ENCODE measurements at places on chromosomes 2 and 18.

GRCh38 chr2:74201596-74201995, 3.2 kb downstream of the MTHFD2 start:
- DNase-seq, result no peak

DNA sequence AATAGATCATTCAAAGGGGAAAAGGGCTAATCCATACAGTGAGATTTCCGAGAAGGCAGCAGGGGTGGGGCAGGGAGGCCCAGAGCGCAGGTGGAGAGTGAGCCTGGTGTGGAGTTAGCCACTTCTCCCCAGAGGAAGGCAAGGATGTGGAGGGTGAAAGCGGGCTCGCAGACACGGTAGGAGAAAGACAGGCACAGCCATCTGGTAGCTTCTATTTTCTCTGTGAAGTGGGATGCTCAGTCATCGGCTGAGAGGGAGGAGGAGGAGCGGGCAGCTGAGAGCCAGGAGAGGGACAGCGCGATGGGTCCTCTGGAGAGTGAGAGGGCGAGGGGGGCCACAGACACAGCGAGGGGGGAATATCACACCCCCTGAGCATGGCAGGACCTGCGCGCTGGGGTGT, 153.3 kb upstream of the NDUFV2 start:
- peak; percentile 18 for DNase-seq

DNA sequence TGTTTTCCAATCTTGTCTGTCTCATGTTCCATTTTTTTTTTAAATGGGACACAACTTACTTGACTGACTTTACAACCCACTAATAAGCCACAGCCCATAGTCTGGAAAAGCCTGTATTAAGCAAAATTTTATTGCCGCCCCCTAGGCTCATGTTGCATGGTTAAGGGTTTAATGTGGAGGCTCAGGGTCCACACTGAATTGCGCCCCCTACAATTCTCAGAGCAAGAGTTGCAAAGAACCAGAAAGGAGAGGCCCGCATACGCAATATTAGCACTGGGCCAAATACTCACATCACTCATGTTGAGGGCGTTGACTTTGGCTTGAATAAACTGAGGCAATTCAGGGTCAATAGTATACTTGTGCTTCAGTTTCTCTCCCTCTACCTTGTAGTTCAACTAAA, 65.5 kb downstream of the NEB start:
- no peak for DNase-seq

DNA sequence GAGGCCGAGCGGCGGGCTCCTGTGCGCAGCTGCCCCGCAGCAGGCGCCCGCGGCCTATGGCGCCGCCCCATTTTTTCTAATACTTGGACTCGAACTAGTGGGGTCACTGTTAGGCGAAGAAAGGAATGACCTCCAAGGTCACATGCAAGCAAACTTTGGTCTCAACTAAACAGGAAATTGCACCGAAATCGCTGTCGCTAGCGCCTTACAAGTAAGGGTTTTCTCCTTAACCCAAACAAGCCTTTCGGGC, 339 bp downstream of the ACAA2 start:
- peak; percentile 51 for DNase-seq

DNA sequence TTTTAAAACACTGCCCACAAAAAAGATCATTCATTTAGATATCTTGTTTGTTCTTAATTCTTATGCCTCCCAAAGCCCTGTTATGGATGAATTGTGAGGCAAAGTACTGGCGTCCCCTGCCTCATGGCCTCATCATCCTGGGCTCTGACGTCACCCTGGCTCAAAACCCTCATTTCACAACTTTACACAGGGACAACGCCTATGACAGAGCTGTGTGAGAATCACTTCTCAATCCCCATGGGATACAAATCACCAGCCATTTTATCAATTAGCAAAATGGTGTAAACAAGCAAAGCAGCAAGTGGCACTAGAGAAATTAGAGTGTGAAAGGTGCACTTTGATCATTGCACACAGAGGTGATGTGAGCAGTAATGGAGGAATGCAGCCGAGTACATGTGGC, 16.6 kb downstream of the FHOD3 start:
- no peak for DNase-seq

GRCh38 chr2:43737097-43737854, 36.6 kb upstream of the DYNC2LI1 start:
- DNase-seq, result no peak

GRCh38 chr2:232603283-232603682, 30.1 kb upstream of the EFHD1 start:
- no peak for DNase-seq

- DNase-seq, result no peak
Measured at GRCh38 chr2:124261456-124261855, 236.4 kb downstream of the CNTNAP5 start.

GRCh38 chr2:8522687-8523086, 159.2 kb upstream of the ID2 start:
- DNase-seq, result no peak

DNA sequence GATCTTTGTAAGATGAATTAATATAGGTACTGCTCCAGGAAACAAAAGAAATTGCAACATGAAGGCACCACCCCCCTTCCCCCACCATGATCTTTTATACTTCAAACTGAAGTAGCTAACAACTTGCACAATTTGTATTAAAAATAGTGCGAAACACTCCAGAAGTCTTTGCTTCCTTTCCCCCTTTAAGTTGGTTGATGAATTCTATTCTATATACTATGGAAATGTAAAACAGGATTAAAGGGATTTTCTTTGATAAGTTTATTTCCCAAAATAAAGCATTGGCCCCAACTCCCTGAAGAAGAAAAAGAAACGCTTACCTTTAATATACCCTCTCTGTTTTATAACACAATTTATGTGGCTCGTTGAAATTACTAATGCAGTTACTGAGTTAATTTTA, 227.1 kb downstream of the ARHGAP15 start:
- no peak for DNase-seq

DNA sequence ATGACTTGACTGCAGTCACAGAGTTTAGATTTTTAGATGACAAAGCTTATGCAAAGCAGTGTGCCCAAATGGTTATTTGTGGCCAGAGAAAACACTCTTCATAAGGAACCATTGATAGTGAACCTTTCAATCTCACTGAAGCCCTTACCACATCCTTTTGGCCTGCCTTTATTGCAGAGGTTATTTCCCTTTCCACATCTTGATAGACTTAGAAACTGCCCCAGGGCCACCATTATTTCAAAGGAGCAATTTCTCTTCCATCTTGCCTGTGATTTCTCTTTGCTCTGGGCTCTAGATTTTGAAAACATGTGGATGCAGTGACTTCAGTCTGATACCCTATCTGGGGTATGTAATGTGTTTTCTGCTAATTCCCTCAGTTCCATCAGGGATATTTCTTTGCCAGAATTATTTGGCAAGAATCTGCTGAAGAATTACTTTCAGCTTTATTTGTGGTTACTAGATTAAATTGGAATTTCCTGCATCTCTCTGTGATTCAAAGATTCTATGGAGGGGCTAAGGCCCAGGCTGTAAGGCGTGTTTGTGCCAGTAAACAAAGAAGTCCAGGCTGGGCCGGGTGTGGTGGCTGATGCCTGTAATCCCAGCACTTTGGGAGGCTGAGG, 51.0 kb downstream of the MOGAT1 start:
- no peak for DNase-seq

GRCh38 chr2:31997653-31998052, 13.2 kb downstream of the MEMO1 start:
- DNase-seq, result no peak

DNA sequence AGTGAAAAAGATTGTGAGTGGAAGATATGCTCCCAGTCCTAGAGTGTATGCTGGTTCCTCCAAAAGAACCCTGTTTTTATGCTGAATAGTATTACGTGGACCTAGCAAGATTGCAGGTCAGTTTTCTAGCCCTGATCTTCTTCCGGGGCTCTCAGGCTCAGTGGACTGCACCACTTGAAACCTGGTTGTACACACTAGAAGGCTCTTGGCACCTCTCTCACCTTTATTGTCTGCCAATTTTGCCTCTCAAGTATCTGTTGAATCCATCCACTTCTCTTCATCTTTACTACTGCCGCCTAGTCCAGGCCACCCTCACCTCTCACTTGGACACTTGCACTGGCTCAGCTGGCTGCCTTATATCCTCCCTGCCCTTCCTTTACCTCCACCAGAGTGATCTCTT, 16.8 kb downstream of the TTC39C start:
- no peak for DNase-seq

DNA sequence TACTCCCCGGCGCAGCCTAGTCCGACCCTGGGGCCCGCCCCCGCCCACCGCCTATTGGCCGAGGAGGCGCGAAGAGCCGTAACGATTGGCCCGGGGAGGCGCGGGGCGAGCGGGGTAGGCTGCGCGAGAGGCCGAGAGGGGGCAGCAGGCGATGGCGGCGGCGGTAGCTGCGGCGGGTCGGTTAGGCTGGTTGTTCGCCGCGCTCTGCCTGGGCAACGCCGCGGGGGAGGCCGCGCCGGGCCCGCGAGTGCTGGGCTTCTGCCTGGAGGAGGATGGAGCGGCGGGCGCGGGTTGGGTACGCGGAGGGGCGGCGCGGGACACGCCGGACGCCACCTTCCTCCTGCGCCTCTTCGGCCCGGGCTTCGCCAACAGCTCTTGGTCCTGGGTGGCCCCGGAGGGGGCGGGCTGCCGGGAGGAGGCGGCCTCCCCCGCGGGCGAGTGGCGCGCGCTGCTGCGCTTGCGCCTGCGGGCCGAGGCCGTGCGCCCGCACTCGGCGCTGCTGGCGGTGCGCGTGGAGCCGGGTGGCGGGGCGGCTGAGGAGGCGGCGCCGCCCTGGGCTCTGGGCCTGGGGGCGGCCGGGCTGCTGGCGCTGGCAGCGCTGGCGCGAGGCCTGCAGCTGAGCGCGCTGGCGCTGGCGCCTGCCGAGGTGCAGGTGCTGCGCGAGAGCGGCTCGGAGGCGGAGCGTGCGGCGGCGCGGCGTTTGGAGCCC, at the start of gene CNNM3:
Gene CNNM3 (plus strand): TSS at position 142 of the 709 bp plus-strand sequence. CDS start 10 bp downstream, at position 152.
- peak; percentile 97 for DNase-seq

GRCh38 chr2:11796190-11797171, 50.0 kb downstream of the LPIN1 start:
- DNase-seq, result no peak

DNA sequence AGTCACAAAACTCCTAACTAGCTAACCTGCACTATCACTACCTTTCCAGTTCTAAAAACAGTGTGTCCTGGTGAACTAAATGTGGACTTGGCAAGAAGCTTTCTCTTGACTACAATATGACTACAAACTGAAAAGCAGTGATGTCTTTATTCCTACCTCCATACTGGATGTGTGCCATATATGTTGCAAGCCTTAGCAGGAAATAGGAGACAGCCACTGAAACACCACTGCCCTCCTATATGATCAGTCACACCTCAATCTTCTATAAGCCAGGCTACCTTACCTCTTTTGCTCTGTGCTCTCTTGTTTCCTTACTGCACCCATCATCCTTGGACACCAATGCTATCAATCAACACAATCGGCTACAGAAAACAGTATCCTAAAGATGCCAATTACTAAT, 34.1 kb downstream of the SS18 start:
- no peak for DNase-seq

DNA sequence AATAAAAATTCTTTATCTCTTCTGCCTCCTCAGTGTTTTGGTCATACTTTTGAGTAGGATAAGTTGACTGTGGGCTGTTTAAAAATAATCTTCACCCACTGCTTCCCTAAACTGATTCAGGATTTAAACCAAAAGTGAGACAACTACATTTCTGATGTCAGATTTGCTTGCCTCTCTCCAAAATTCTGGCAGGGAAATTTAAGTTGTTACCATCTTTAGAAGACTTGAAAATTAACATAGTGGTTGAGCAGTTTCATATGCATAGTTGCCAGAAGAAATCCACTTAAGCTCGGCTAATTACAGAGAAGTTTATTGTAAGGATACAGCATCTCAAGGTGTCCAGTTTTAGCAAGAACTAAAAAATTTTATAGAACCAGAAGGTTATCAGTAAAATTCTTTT, 57.0 kb downstream of the MAIP1 start:
- DNase-seq, result no peak
